Forelimb muscle (tissue), 1 donor: ENCODE measurements at places on chromosomes 5 and 9. TPM values are rescaled to one million over a fixed set of nuclear protein-coding genes. Genes with fewer than 3 reads are reported as not detected.

DNA sequence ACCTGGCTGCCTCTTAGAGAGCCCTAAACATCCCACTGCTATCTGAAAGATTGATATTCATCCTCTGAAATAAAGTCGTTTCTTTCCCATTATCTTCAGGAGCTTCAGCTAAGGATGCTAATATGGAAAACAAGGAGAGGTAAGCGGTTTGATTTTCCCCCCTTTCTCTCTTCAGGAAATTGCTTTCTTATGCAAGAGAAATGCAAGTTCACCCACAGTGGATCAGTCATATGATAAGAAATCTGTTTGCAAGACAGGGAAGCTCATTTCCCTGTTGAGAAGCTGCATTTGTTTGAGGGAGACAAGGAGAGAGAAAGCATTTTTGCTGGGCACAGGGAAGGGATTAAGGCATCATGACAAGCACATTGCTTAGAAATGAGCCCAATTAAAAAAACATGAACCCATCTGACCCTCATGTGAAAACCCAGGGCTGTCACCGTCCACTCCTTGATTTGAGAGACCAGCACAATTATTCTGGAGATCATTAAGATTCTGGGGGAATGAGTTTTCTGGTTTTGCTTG is 53.7 kb upstream of the BOD1 start:
- DNase-seq, result no peak

- DNase-seq, result no peak
These were observed 85.7 kb upstream of the ARRDC3 start for GRCh38 chr5:91468651-91469422.

DNA sequence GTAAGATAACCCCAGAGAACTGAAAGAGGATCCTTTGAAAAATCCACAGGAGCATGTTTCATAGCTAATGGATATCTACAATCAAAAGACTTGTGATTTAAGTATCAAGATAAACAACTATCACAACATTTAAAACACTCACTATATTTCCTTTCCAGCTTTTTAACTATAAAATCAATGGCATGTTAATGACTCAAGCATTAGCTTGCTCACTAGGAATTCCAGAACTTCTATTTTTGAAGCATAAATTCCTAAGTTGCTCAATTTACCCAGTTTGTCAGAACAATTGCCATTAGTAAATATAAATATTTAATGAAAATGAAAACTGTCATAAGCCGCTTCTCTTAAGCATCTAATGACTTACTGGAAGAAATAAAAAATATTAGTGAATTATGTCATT is 355.3 kb downstream of the PRELID2 start:
- DNase-seq, result no peak

DNA sequence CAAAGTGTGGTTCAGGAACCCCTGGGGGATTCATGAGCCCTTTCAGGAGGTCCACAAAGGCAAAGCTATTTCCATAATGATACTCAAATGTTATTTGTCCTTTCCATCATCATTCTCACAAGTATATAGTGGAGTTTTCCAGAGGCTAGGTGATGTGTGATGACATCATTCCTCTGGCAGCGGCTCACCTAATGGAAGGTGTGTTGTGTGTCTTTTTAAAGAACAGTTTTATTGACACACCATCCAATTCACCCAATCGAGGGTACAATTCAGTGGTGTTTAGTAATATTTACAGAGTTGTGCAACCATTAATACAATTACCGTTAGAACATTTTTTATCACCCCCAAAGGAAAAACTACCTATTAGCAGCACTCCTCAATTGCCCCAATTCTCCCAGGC is 9.7 kb downstream of the NANS start:
- DNase-seq, result no peak

DNA sequence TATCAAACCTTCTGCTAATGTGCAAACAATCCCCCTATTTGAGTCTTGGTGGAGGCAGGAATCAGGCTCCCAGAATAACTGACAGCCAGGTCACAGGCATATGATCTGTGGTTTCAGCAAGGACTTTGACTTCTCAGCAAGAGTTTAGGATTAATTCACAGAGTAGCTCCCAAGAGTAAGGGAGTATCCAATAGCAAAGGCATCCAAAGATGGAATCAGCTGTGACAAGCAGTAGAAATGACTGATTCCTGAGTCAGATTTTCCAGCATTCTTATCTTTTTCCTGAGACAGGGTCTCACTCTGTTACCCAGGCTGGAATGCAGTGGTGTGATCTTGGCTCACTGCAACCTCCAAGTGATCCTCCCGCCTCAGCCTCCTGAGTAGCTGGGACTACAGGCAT is 108.3 kb downstream of the EPB41L4A start:
- DNase-seq, result no peak

GRCh38 chr9:83220730-83221129 is 157.8 kb upstream of the RASEF start:
- DNase-seq, result no peak

DNA sequence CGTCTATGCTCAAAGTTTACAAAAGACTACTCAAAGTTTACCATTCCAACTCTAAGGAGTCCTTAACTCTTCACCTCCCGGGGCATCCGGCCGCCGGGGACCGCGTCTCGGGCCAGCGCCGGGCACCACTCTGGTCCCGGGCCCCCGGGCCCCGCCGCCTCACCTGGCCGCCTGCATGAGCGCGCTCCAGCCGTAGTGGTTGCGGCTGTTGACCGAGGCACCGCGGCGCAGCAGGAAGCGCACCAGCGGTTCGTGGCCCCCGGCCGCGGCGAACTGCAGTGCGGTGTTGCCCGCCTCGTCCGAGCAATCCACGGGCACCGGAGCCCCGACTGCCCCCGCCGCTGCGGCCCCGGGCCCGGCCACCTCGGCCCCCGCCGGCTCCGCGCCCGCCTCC is 388 bp downstream of the ANKS6 start:
- DNase-seq, result no peak

- DNase-seq, result no peak
These were observed 85.6 kb downstream of the PTTG1 start for GRCh38 chr5:160507221-160507721.

- DNase-seq, result no peak
These were observed 18.1 kb downstream of the FYB1 start for GRCh38 chr5:39201160-39201780.

DNA sequence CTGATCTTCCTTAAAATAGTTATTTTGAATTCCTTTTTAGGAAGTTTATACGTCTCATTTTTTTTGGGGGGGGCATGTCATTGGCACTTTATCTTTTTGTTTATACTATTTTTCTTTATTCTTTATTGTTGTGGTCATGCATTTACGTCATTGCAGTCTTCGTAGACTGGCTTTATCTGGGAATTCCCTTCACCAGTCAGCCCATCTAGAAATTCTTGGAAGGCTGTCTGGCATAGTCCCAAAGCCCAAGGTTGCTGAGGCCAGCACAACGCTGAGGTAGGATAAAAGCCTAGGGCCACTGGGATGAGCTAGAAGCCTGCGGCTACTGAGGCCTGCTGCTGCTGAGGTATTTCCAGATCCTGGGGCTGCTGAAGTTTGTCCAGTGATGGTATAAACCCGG is 121.5 kb downstream of the ISOC1 start:
- DNase-seq, result no peak

GRCh38 chr5:132675936-132676689 is 2.3 kb downstream of the IL4 start:
- no peak for DNase-seq

GRCh38 chr5:134845335-134845851 is 375 bp upstream of the C5orf24 start:
- DNase-seq, result no peak

DNA sequence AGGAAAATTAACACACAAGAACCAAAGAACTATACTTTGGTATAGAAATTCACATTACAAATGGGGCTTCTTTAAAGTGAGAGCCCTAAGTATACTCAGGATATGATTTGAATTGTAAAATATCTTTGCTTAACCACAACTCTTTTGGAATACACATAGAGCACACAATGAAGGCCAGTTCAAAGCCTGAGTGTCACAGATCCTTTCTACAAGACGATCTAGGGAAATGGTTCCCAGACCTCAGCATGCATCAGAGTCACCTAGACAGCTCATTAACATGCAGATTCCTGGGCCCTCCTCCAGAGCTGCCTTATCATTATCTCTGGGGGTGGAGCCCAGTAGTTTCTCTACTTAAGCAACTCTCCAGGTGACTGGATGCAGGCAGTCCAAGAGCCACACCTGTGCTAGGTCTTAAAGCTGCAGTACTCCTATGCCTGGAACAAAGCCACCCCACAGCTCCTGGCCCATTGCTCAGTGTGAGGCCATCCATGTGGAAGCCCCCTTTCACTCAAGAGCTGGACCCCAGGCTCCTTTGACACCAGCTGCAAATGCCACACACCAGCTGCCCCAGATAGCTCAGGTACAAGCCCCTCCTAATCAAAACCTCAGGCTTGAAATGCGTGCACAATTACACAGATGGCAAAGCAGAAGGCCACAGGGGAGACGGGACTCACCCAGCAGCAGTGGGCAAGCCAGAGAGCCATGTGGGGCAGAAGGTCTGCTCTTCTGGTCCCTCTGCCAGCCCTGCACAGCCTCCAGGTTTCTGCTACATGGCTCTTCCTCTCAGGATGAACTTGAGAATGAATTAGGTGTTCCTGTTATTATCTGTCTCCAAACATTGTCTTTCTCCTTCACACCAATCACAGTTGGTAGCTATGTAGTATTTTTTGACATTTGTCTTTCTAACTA is 106.1 kb downstream of the SH3TC2 start:
- no peak for DNase-seq

DNA sequence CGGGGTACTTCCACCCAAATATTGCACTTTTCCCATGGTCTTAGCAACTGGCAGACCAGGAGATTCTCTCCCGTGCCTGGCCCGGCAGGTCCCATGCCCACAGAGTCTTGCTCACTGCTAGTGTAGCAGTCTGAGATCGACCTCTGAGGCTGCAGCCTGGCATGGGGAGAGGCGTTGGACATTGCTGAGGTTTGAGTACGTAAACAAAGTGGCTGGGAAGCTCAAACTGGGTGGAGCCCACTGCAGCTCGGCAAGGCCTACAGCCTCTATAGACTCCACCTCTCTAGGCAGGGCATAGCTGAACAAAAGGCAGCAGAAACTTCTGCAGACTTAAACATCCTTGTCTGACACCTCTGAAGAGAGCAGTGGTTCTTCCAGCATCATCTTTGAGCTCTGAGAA is 40.1 kb upstream of the EBF1 start:
- no peak for DNase-seq

GRCh38 chr5:31748458-31749172 is 109.7 kb downstream of the PDZD2 start:
- no peak for DNase-seq

DNA sequence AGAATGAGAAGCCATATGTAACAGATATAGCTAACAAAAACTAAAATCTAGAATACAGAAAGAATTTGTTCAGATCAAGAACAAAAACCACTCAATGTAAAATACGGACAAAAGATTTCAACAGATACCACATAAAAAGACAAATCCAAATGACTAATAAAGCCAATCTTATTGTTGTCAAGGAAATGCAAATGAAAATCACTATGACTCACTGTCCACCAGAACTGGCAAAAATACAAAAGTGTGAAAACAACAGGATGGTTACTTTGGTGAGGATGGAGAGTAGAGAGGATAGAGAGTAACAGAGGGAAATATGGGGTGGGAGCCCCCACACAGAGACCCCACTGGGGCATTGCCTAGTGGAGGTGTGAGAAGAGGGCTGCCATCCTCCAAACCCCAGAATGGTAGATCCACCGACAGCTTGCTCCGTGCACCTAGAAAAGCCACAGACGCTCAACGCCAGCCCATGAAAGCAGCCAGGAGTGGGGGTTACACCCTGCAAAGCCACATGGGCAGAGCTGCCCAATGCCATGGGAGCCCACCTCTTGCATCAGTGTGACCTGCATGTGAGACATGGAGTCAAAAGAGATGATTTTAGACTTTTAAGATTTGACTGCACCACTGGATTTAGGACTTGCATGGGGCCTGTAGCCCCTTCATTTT is 15.2 kb upstream of the RHOBTB3 start:
- no peak for DNase-seq

DNA sequence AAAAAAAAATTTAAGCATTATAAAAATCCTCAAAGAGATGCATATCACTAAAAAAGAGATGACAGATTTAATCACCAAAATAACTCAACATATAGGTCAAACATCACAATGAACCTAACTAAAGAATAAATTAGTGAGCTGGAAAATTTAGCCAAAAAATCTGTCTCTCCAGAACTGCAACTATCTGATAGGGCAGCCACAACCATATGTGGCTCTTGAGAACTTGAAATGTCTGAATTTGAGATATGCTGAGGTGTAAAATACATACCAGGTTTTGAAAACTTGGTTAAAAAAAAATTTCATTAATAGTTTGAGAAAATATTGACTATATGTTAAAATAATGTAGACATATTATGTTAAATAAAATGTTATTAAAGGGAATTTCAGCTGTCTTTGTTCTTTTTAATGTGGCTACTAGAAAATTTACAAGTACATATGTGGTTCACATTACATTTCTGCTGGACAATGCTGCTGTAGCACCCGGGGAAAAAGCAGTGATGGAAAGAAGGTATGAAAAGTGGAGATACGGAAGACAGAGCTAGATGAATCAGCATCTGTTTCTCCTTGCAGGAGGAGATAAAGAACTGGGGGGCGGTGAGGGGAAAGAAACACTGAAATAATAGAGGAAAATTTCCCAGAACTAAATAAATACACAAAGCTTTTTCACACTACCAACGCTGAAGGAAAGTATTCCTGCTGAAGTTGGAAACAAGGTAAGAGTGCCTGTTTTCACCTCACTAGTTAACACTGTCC is 66.1 kb downstream of the DCP2 start:
- DNase-seq, result no peak

- DNase-seq, result no peak
These were observed 360.5 kb downstream of the IRX2 start for GRCh38 chr5:2391021-2391420.

DNA sequence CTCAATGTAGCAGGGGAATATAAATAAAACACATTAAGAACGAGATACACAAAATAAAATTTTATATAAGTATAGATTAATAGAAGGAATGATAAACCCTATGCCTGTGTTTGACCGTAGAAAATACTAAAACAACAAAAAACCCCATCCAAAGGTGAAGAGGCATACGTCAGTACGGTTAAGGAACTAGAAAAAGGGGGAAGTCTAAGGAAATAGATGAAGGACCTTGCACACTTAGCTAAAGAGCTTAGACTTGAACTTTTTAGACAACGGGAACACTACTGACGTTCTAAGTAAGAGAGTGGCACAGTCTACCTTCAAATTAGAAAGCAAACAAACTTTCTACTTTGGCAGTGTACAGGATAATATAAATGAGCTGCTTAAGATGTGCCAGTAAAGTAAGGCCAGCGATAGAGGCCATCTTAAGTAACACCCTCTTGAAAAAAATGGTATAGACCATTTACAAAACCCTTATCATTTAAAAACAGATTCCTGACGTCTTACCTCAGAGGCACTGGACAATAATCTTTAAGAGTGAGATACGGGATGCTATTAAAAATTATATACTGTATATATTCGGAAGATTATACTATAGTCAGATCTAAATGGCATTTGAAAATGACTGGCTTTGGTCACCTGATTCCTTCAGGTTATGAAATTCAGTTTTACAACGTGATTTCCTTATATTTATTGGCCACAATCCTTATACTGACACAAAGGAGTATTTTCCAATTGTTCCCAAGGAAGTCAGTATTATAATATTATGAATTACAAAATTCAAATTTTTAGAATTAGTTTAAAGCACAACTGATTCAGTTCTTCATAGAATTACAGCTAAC is 8.5 kb downstream of the PANK3 start:
- no peak for DNase-seq

Gene MARVELD2
- 0.10 TPM for polyA plus RNA-seq

Gene CHSY3
- polyA plus RNA-seq, result 4.0 TPM

Gene ADCY2
- polyA plus RNA-seq, result 51.8 TPM

Gene CATSPER3
- 0.87 TPM for polyA plus RNA-seq

Gene TAS2R1
- polyA plus RNA-seq, result 0.32 TPM
